ENCODE measurements at places on chromosomes 2 and 18.

- no peak for DNase-seq
Measured at GRCh38 chr2:33595385-33595784, 3.7 kb downstream of the FAM98A start.

DNA sequence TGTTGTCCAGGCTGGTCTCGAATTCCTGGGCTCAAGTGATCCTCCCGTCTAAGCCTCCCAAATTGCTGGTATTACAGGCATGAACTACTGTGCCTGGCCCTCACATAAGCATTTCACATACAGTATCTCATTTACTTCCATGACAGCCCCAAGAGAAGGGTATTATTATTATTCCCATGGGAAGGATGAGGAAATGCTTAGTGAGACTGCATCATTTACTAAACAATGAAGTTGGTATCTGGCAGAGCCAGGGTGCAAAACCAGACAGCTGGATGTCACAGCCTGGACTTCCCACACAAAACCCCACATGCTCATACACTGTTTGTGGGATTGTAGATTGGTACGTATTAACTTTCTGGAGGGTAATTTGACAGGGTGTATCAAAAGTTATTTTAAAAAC is 29.9 kb downstream of the DAPL1 start:
- no peak for DNase-seq

GRCh38 chr18:24546307-24546706 is 85.9 kb downstream of the HRH4 start:
- DNase-seq: no peak

DNA sequence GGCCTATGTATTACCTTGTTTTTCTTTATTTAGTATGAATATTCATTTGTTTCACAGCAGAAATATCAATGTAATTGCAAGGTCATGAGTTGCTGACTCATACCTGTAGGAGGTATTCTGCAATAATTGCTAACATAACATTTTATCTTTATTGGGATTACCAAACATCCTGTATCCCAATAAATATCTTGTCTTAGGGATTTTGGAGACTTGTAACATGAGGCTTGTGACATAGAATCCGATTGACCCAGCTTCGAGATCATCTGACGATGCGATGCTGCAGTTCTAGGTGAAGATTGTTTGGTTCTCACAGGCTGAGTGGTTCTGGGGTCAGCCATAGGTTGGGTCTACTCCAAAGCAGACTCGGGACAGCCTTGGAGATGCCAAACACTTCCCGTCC is 133.4 kb upstream of the RND3 start:
- DNase-seq: no peak

DNA sequence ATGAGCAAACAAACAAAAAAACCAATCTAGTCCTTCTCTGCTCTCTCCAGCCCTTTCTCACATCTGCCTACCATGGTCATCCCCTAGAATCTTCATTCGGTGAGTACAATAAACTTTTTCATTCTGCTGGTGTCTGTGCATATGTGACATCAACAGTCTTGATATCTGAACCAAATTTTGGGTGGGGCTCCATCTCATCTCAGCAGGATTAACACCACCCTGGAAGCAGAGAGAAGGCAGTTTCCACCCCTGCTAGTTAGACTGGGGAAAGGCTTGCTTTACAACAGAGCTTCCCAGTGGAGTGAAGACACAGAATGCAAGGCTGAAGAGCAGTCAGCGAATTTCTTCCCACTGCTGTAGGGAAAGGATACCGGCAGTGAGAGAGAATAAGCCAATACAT is 116.9 kb downstream of the TMEM131 start:
- no peak for DNase-seq

- no peak for DNase-seq
Measured at GRCh38 chr2:133072837-133073694, 403.1 kb upstream of the LYPD1 start.

GRCh38 chr18:58687871-58688308 is 16.6 kb downstream of the MALT1 start:
- peak; percentile 82 for DNase-seq

GRCh38 chr2:82239176-82239575 is 1934.6 kb upstream of the LRRTM1 start:
- no peak for DNase-seq

- peak; percentile 66 for DNase-seq
Measured at GRCh38 chr18:79396431-79397246, 909 bp downstream of the NFATC1 start.

- no peak for DNase-seq
Measured at GRCh38 chr2:69395866-69396265, 8.8 kb upstream of the GFPT1 start.

DNA sequence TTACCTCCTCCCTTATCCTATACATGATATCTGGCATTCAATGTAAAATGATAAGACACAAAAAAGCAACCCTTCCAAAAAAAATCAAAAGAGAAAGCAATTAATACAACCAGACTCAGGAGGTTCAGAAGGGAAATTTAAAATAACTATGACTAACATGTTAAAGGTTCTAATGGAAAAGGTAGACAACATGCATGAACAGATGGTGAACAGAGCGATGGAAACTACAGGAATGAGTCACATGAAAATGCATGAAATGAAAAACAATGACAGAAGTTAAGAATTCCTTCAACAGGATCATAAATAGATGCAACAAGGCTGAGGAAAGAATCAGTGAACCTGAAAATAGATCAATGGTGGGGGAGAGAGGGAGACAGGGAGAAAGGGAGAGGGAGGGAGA is 26.1 kb upstream of the ERCC3 start:
- DNase-seq: no peak

DNA sequence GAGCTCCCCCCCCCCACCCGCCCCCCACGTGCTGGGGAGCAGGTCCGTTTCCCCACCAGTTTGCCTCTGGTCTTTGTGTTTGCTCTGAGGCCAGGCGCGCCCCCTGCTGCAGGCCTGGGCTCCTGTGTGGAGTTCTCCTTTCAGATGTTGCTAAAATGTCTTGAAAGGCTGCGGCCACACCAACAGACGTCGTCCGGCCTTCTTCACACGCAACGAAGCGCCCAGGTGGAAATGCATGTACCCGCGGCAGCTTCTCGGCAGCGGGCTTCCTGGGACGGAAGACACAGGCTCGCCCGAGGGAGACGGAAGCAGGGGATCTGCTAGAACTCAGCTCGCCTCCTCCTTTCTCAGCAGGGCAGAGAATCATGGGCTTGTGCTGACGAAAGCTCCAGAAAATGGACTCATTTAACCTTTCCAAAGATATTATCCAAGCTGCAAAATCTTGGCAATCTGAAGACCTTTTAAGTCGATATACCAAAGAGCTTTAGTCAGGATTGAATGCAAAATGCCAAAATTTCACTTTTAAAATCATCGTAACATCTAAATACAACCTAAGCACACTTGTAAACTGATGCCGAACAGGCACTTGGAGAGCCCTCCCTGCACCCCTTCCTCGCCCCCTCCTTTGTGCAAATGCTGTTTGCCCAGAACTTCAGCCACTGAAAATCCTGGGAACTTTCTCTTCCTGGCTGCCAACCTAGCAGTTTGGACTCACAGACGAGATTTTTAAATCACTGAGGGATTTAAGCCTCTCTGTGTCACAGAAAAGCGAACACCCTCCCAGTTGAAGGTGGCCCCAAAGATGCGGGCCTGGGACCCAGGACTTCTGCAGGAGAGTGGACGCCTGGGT is 125.5 kb upstream of the ZNF516 start:
- peak; percentile 52 for DNase-seq

DNA sequence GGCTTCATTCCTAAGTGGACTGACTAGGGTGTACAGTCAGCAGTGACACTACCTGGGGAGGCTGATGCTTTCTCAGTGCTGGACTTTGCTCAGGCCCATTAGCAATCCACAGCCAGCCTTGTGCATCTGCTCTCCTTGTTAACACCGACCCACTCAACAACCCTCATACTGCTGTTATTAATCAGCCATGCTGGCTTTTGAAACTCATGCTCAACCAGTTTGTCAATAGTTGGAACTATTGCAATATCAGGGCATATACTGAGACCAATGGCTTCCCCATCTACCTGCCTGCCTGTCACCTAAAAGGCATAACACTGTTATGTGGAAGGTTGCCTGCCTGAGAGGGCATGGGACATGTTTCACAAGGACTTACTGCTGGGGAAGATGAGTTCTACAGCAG is 39.4 kb downstream of the GAD1 start:
- DNase-seq: no peak

DNA sequence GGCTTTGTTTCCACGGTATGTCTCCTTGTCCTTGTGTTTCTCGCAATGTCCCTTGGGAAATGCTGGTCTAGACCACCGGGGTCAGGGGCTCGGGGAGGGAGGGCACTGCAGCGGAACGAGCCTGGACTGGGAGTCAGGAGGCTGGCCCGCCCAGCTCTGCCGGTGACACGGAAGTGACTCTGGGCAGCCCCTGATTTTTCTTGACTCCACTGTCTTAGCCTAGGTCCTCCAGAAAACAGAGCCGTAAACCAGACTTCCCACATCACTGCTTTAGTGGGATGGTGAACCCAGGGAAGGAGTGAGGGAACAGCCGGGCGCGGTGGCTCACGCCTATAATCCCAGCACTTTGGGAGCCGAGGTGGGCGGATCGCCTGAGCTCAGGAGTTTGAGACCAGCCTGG is 144.2 kb downstream of the ASB1 start:
- DNase-seq: no peak

GRCh38 chr2:176960061-176960460 is 252.5 kb upstream of the HNRNPA3 start:
- DNase-seq: no peak

DNA sequence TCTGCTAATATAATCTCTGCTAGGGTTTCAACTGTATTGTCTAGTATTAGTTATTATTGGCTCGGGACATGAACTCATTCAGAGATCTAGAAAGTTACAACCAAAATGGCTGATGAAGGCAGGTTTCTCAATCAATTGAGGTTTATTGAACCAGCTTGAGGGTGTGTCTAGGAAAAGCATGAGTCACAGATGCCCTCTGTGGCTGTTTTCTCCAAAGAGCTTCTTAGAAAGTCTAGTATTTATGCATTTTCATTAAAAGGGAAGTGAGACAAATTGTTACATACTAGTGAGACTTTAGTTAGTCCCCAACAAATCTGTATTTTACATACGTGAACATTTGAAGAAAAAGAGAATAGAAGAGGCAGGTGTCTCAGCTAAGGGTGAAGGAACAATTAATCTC is 23.0 kb upstream of the RTTN start:
- no peak for DNase-seq

GRCh38 chr2:139196754-139197153 is 416.6 kb upstream of the NXPH2 start:
- no peak for DNase-seq

GRCh38 chr2:134360745-134361487 is 107.0 kb downstream of the MGAT5 start:
- no peak for DNase-seq

GRCh38 chr2:33213648-33214047 is 262.8 kb upstream of the RASGRP3 start:
- no peak for DNase-seq

DNA sequence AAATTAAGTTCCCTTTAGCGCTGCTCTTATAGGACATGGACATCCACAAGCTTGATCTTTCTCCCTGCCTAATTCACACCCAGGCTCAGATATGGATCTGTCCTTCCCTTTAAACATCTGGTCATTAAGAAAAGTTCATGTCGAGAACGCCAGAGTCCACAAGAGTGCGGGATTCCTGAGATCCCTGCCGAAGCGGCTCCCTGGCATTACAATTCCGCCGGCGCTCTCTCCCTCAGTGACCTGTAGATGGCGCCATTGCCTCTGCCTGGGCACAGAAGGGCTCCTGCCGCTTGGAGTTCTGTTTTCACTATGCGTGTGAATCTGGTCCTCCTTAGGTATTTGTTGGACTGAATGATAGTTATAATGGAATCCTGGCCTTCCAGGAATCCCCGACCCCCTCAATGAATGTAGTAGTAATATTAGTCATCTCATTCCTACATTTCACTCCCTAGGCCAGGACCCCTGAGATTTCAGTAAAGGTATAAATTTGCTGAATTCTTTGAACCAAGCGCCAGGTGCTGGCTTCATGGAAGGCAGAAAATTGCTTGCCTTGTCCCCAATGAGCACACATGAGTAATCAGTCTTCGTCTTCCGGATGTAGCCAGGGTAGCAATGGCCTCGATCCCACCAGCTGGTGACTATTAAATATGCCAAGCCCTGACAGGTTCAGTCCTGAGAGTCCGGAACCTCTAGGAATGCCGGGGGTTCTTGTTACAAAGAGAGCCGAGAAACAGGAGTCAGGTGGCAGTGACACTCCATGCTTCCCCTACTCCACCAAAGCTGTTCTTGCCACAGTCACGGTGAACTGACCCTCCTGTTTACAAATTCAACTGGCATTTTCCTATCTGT is 26.4 kb upstream of the CD207 start:
- DNase-seq: peak; percentile 79

- DNase-seq: no peak
Measured at GRCh38 chr2:126899616-126900185, 1.0 kb downstream of the TEX51 start.

GRCh38 chr2:12870692-12871091 is 154.0 kb downstream of the TRIB2 start:
- DNase-seq: no peak

- DNase-seq: no peak
Measured at GRCh38 chr2:239130786-239131325, 270.0 kb downstream of the HDAC4 start.
